ENCODE measurements at places on chromosomes 12 and 14.

- DNase-seq: no peak
Observed at GRCh38 chr14:59630288-59630963, 53.8 kb upstream of the CCDC175 start.

DNA sequence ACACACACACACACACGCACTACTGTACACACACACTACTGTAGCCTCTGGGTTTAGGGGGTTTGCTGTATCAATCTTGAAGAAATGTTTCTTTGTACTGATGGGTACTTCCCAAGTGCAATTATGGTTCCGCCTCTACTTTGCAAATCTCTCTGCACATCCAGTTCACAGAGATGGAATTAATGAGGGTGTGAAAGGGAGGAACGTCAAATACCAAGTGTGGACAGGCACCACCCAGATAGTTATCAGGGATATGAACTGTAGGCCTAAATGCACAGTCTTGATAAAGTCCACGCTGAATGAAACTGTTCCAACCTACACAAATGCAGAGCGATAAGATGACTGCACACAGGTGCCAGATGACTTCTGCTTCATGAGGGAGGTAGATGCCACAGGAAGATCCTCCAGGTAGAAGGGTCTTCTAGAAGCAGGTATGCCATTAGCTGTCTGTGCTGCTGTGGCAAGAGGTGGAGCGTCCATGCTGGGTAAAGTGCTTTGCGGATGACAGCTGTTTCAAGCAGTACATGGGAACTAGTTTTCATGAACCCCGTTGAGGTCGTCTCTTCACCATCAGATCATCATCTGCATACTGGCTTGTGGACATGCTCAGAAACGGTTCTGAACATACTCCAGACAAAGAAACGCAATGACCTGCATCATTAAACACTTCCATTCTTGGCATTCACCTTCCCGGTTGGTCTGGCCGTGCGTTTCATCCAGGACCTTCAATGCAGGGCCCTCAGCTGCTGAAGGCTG, 314.3 kb upstream of the RTL1 start:
- no peak for DNase-seq

DNA sequence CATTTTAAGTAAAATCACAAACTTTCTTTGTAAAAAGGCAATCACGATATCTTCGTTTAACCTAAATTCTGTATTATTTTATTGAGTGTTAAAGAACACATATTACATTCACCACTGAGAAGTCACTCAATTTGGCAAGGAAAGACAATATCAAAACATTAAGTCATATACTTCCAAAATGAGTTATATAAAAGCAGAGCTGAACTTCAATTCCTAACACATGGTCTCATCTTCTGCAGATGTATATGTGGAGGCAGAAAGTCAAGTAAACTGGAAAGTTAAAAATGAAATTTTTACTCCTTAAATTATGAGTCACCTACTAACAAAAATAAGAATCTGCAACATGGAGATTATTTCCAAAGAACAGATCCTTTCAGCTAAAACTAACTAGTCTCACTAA, 28.7 kb downstream of the BMAL2 start:
- DNase-seq: no peak

DNA sequence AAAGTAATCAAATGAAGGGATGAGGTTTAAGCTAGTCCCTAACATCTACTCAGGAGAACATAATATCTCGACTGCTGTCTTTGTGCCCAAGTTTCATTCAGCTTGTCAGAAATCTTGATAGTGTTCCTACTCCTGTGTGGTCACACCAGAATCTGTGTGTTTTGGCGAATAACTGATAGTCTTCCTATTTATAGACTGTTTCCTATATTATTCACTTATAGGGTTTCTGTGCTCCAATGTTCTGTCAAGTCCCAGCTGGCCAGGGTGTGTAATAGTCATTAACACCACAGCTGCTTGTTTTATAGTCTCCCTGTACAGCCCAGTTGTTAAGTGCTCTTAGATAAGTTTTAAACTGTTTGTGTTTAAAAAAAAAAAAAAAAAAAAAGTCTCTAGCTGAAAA, 45.9 kb downstream of the GPR135 start:
- no peak for DNase-seq

DNA sequence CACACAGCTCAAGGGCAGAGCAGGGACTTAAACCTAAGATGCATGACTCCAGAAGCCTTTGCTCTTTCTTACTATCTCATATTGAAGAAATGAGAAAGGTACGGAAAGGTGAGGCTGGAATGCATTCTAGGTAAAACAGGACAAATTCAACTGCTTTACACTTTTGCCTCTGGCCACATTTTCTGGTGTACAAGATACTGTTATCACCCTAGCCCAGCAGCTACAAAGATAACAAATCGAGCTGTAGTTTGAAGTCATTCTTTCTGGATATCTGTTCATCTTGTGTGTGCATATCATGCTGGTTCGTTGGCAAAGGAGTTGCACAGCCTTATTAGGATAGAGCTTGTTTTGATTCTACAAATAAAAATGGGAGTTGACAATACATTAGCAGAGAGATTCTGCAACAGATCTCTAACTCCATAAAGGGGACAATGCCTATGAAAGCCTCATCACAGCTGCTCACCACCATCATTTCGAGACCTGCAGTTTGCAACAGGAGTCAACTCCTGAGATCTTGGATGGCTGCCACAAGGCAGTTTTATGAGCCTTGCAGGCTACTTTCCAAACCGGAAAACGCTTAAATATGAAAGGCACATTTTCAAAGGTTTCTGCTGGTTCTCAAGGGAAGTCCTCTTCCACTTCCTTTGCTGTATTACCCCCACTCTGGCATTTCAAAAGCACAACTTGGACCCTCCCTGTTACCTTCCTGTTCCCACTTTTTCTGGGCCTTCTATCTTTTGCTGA, 64.9 kb downstream of the STXBP6 start:
- no peak for DNase-seq

- DNase-seq: no peak
Observed at GRCh38 chr14:96493178-96493577, 9.0 kb upstream of the PAPOLA start.

DNA sequence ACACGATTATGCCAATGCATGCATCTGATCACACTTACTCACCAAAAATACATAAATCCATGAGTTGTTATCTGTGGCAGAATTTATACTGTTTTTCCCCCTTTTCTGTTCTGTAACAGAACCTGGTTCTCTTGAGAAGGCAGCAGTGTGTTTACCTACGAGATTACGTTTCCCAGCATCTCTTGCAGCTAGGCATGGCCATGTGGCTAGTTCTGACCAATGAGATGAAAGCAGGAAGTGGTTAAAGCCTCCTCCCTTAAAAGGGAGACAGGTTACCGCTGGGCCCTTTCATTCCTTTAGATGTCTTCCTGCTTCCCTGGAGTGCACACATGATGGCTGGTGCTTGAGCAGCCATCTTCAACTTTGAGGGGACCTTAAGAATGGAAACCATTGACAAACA, 11.7 kb upstream of the ASPG start:
- DNase-seq: no peak

GRCh38 chr12:30902596-30902995, 24.0 kb upstream of the TSPAN11 start:
- DNase-seq: no peak

- DNase-seq: no peak
Observed at GRCh38 chr14:24042746-24043145, 9.1 kb upstream of the CARMIL3 start.

- DNase-seq: no peak
Observed at GRCh38 chr12:122887819-122888212, 8.1 kb downstream of the VPS37B start.

GRCh38 chr12:67855103-67855502, 134.1 kb upstream of the IFNG-AS1 start:
- DNase-seq: no peak

- DNase-seq: no peak
Observed at GRCh38 chr14:104345621-104346462, 207.5 kb downstream of the KIF26A start.

GRCh38 chr12:19760611-19761010, 321.3 kb downstream of the AEBP2 start:
- DNase-seq: no peak

GRCh38 chr14:88848571-88848970, 24.1 kb downstream of the TTC8 start:
- no peak for DNase-seq

DNA sequence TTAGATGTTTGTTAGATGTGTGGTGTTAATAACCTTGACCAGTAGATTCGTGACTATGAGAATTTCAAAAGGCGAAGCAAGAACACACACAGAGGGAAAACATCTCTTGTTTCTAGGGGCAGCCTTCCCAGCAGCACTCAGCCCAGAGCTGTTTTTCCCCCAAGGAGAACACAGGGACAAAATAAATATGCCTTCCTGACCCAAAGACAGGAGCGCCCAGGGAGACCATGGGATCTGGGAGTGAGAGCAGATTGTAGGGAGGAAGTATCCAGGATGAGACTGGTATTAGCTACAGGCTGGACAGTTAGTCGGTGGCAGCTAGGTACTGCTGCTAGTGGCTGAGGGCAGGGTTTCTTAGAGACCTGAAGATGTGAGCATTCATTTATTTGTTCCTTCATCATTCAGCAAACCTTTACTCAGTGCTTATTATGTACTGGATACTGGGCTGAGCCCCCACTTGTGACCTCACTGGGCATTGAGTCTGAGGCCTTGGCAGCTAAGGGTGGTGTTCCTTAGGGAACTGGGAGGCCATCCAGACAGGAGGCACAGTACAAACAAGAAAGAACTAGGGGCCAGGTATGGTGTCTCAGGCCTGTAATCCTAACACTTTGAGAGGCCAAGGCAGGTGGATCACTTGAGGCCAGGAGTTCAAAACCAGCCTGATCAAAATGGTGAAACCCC, 469.8 kb downstream of the ZFP36L1 start:
- no peak for DNase-seq

Measured in stimulated activated CD8-positive, alpha-beta memory T cell treated with anti-CD3 and anti-CD28 coated beads, Interleukin-4, amount 100 ng/mL, for 1 hour (primary cell).